ENCODE measurements at places on chromosomes 11 and 22.

DNA sequence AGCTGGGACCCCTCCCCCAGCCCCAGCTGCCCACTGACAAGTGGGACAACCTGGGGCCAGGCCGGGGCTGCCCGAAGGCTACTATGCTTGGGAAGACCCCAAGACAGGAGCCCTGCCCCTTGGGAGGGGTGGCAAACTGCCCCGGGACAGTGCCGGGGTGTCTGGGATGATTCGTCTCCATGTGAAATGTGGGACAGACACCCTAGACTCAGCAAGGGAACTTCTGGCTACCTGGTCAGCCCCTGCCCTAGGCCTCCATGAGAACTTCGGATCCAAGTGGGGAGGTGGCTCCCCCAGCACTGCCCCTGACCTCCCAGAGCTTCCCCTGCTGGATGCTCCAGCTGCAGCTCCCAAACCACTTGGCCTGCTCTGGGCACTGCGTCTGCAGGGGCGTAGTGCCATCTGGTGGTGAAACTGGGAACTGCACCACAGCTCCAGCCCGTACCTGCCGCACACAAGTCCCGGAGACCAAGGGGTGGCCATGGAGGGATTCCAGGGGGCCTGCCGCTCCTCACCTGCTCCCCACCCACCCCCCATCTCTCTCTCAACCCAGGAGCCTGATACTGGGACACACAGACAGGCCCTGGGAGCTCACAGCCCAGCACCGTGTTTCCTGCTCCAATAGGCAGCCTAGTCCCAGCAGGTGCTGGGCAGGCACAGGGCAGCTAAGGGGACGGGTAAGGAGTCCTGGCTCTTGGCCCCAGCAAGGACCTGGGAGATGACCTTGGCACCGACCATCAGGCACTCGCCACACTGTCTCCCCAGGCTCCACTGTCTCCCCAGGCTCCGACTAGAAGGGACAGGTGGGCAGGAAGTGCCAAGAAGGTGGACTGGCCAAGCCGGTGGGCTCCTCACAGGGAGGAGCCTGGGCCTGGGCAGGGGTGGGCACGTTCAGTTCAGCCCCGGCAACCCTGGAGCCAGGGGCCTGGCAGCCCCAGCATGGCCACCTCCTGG lies 194.1 kb downstream of the IGLL1 start:
- DNase-seq = peak; percentile 91

GRCh38 chr11:77557553-77557952 lies 32.2 kb upstream of the AQP11 start:
- DNase-seq = no peak

DNA sequence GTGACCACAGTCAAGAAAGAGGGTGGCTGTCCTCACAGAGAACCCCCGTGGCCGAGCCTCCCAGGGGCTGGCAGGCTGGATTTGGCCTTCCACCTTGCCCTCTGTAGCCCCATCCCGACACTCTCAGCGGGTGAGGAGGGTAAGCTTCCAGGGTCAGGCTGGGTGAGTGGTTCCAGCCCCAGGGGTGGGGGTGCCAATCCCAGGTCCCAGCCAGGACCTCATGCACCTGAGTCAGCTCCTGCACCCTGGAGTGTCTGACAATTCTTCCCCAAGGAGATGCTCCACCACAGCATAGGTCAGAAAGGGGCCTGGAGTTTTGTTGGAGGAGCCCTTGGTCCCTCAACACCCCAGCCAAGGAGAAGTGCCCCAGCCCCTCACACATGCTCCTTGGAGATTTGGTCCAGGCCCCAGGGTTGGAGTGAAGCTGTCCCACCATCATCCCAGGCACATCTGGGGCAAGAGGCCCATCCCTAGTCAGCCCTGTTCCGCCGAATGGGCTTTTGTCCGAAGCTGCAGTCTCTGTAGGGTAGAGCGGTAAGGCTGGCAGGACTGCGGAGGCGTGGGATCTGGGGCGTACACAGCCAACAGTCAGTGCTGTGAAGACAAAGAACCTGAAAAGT lies 8.4 kb downstream of the LINC01488 start:
- no peak for DNase-seq

GRCh38 chr22:38467904-38468442 lies at the start of gene KDELR3:
KDELR3 (plus strand) TSS chr22:38468096; CDS start chr22:38468234, 138 bp downstream.
- DNase-seq = no peak

DNA sequence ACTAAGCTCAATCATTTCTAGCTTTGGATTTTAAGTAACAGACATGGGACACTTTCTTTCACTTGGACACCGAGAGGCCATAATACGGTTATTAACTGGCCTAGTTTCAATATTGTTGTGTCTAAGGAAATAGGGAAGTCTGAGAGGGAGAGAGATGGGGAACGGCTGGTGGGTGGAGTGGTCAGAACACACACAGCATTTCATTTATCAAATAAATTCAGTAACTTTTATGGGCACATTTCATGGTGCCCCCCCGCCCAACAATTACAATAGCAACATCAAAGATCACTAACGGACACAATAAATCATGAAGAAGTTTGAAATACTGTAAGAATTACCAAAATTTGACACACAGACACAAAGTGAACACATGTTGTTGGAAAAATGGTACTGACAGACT lies 10.7 kb downstream of the PRPF19 start:
- DNase-seq = no peak

DNA sequence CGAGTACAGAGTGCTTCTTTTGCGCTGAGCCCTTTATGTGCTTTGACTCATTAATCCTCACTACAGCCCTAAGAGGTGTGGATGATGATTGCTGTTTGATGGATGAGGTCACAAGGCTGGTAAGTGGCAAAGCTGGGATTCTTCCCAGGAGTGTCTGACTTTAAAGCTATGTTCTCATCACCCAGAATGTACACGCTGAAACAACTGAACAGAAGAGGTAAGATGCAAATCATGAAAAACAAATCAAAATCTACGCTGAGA lies 37.7 kb upstream of the CREB3L1 start:
- no peak for DNase-seq

DNA sequence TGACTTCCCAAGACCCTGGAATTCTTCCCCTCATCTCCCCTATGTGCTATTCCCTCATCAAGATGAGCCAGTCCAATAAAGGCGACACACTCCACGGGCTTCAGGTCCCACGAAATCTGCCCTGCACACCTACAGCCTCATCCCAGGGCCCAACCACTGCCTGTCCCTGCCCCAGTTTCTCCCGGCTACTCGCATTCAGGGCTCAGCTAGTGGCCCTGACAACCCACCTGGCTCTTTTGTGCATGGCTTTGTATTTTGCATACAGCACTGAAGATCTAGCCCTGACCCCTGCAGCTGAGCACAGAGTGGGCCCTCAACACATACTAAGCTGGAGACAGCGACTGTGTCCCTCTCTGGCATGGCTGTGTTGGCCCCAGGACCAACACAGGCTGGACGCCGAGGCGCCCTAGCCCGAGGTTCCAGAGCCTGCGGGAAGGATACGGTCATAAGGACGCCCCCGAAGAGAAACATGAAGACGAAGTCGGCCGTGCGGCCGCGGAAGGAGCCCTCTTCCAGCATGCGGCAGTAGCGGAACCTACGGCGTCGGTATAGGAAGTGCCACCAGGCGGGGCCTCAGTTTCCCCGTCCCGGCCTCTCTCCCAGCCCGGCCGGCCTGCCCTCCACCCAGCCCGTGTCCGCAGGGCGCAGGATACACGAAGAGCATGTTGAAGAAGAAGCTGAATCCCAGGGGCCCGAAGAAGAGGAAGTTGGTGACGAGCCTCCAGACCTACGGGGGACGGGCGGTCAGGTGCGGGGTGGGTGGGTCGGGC lies 710 bp downstream of the DERL3 start:
- no peak for DNase-seq
